Glutamatergic neuron (in vitro differentiated cells): ENCODE measurements at places on chromosomes 2 and 18.

DNA sequence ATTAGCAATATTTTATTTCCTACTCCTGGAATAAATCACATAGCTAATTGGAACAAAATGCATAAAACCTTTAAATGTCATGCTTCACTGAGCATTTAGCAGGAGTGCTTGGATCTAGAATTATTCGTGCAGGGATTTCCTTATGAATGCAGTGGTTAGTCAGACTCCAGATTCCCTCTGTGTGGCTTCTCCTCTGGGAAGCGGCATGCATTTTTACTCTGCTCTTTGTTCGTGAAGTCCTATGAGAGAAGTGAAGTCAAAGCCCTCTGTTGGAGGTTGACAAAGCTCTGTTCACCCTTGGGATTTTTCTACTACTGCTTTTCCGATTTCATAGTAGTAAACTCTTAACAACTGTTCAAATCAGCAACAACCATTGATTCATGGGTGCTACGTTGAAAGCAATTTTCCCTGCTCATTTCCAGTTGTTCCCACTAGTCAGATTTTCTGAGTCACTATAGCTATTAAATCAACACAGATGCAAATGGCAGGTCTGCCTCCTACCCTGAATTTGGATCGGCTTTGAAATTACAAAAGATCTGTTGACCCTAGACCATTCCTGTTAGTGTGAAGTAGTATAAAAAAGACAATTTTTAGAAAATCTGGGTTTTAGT lies 461.7 kb downstream of the STK39 start:
- H3K4me3 ChIP-seq: no peak overlapping the region
- DNase-seq: no peak
- peaks cover 30% of the 10 kb centered on the region for H3K4me1 ChIP-seq
- peak overlapping the region; percentile 53 for H3K27ac ChIP-seq
- peaks cover 5% of the 10 kb centered on the region for H3K27me3 ChIP-seq
- no peaks in the 10 kb centered on the region for H3K36me3 ChIP-seq

- H3K4me1 ChIP-seq: peaks cover 1% of the 10 kb centered on the region
- no peaks in the 10 kb centered on the region for H3K27me3 ChIP-seq
- DNase-seq: no peak
- H3K27ac ChIP-seq: no peak overlapping the region
- no peaks in the 10 kb centered on the region for H3K36me3 ChIP-seq
Measured at GRCh38 chr2:29096969-29097368, 18.2 kb upstream of the CLIP4 start.

- H3K36me3 ChIP-seq: no peaks in the 10 kb centered on the region
- no peak overlapping the region for H3K27ac ChIP-seq
- no peak overlapping the region for H3K4me3 ChIP-seq
- peaks cover 13% of the 10 kb centered on the region for H3K4me1 ChIP-seq
- no peak for DNase-seq
Measured at GRCh38 chr2:226410247-226410835, 389.3 kb downstream of the IRS1 start.

GRCh38 chr18:76801567-76802505 lies 20.5 kb upstream of the ZNF236 start:
- no peaks in the 10 kb centered on the region for H3K4me1 ChIP-seq
- no peak overlapping the region for H3K27ac ChIP-seq
- no peaks in the 10 kb centered on the region for H3K36me3 ChIP-seq
- peak; percentile 69 for DNase-seq

- peaks cover 14% of the 10 kb centered on the region for H3K36me3 ChIP-seq
- no peak overlapping the region for H3K27ac ChIP-seq
- H3K4me3 ChIP-seq: no peak overlapping the region
- H3K4me1 ChIP-seq: no peaks in the 10 kb centered on the region
- H3K27me3 ChIP-seq: peaks cover 3% of the 10 kb centered on the region
Measured at GRCh38 chr2:236662231-236663185, 92.9 kb downstream of the ACKR3 start.

DNA sequence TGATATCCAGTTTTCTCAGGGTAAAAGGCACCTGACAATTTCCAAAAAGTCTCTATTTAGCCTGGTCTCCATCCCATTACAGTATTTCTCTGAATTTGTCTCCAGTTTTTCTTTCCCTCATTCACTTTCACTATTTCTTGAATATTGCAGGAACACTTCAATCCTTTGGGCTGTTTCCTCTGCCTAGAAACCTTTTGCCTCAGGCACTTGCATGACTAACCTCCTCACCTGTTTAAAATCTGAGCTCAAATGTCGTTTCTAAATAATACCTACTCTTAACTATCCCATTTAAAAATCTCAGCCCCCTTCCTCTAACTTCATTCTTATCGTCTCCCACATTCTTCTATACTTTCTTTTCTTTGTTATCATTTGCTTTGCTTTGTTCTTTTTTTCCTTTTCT lies 9.0 kb downstream of the SCN2A start:
- H3K4me3 ChIP-seq: no peak overlapping the region
- H3K27me3 ChIP-seq: no peaks in the 10 kb centered on the region
- H3K36me3 ChIP-seq: no peaks in the 10 kb centered on the region
- no peak for DNase-seq

GRCh38 chr18:23575309-23575651 lies 11.0 kb downstream of the NPC1 start:
- no peak for DNase-seq
- H3K27ac ChIP-seq: peak overlapping the region; percentile 71
- peaks cover 4% of the 10 kb centered on the region for H3K27me3 ChIP-seq
- H3K4me3 ChIP-seq: peak overlapping the region; percentile 38
- H3K36me3 ChIP-seq: peaks cover 10% of the 10 kb centered on the region
- H3K4me1 ChIP-seq: peaks cover 19% of the 10 kb centered on the region

DNA sequence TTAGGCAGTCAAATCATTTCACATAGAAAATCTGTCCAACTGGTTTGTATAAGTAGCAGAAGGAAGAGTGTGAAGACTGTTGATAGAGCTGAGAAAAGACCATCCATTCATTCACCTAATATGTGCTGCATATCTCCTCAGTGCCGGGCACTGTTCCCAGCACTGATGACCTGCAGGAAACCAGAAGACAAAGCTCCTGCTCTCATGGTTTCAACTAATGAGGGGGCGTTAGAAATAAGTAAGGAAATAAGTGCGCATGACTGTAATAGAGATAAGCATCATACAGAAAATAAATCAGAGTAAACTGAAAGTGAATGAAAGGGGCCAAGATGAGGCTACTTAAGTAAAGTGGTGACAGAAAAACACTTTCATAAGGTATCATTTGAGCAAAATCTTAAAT lies 427.5 kb upstream of the CDH20 start:
- no peak overlapping the region for H3K4me3 ChIP-seq
- no peaks in the 10 kb centered on the region for H3K27me3 ChIP-seq
- H3K4me1 ChIP-seq: no peaks in the 10 kb centered on the region
- no peaks in the 10 kb centered on the region for H3K36me3 ChIP-seq
- H3K27ac ChIP-seq: no peak overlapping the region

- DNase-seq: no peak
- peaks cover 3% of the 10 kb centered on the region for H3K27me3 ChIP-seq
- peak overlapping the region; percentile 8 for H3K4me3 ChIP-seq
- H3K27ac ChIP-seq: peak overlapping the region; percentile 55
Measured at GRCh38 chr2:47265158-47265557, 110.0 kb upstream of the STPG4 start.

DNA sequence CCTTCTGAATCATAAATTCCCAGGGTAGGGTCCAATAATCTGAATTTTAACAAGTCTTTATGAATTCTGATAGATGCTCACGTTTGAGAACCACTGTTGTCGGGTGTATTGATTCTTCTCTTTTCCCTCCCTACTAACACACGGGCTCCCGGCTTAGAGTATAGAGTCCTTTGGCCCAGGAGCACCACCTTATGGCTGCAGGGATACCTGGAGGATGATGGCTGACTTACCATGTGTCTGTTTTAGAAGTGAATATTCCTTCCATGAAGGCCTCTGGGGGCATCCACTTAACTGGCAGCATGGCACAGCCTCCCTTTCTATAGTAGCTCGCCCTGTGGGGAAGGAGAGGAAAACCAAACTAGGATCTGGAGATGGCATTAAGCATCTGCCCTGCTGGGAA lies 91.7 kb downstream of the CLIP4 start:
- H3K27ac ChIP-seq: no peak overlapping the region
- H3K4me3 ChIP-seq: no peak overlapping the region
- peaks cover 2% of the 10 kb centered on the region for H3K4me1 ChIP-seq
- H3K36me3 ChIP-seq: no peaks in the 10 kb centered on the region
- H3K27me3 ChIP-seq: peaks cover 2% of the 10 kb centered on the region
- no peak for DNase-seq

GRCh38 chr2:136238286-136239078 lies 120.5 kb upstream of the CXCR4 start:
- H3K4me3 ChIP-seq: no peak overlapping the region
- H3K4me1 ChIP-seq: peaks cover 11% of the 10 kb centered on the region
- H3K27ac ChIP-seq: no peak overlapping the region
- H3K27me3 ChIP-seq: peaks cover 10% of the 10 kb centered on the region

- H3K27me3 ChIP-seq: no peaks in the 10 kb centered on the region
- DNase-seq: no peak
- peaks cover 15% of the 10 kb centered on the region for H3K4me1 ChIP-seq
- no peak overlapping the region for H3K4me3 ChIP-seq
Measured at GRCh38 chr2:20201671-20202070, 23.3 kb downstream of the SDC1 start.

DNA sequence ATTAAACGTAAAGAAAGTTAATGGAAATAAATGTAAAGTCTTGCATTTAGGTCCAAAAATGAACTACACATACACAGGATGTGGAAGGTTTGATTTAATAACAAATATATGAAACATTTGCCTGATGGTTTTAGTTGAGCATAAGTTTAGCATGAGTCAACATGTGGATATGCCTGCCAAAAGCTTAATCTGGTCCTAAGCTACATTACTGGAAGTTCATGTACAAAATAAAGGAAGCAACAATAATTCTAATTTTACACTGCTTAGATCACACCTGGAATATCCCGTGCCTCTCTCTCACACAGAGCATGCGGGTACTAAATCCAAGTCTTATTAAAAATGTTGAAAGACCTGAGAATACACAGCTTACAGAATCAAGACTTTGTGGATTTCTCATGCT lies 276.5 kb upstream of the NRP2 start:
- H3K36me3 ChIP-seq: no peaks in the 10 kb centered on the region
- H3K27me3 ChIP-seq: no peaks in the 10 kb centered on the region
- H3K27ac ChIP-seq: no peak overlapping the region
- no peaks in the 10 kb centered on the region for H3K4me1 ChIP-seq
- no peak overlapping the region for H3K4me3 ChIP-seq
- DNase-seq: no peak

DNA sequence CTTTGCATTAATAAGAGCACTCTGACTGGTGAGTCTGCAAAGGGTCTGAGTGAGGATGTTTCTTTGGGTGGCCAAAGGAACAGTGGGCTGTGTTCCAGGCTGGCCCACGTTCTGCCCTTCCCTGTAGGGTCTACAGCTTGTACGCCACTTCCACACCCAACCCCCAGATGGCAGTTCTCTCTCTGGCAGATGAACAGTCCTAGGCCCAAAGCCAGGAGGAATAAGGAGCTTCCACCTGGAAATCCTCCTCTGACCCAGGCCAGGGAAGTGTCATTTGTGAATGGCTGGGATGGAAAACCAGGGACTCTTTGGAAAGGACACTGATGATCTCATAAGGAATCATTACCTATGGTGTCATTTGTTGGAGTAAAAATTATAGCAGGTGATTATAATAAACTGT lies 6.6 kb downstream of the OTOF start:
- H3K4me1 ChIP-seq: no peaks in the 10 kb centered on the region
- peaks cover 7% of the 10 kb centered on the region for H3K27me3 ChIP-seq
- no peak overlapping the region for H3K27ac ChIP-seq
- no peak for DNase-seq

- no peaks in the 10 kb centered on the region for H3K36me3 ChIP-seq
- H3K4me3 ChIP-seq: no peak overlapping the region
- DNase-seq: no peak
- H3K27me3 ChIP-seq: no peaks in the 10 kb centered on the region
Measured at GRCh38 chr18:59959073-59959472, 59.3 kb downstream of the PMAIP1 start.

- H3K4me3 ChIP-seq: no peak overlapping the region
- no peak overlapping the region for H3K27ac ChIP-seq
- no peak for DNase-seq
Measured at GRCh38 chr18:13684546-13684945, 41.8 kb downstream of the FAM210A start.

- no peak for DNase-seq
- H3K4me3 ChIP-seq: no peak overlapping the region
- no peak overlapping the region for H3K27ac ChIP-seq
- peaks cover 12% of the 10 kb centered on the region for H3K27me3 ChIP-seq
- H3K4me1 ChIP-seq: peaks cover 11% of the 10 kb centered on the region
Measured at GRCh38 chr2:234491897-234492296, 5.0 kb downstream of the ARL4C start.

GRCh38 chr2:37604716-37605115 lies 66.7 kb downstream of the CDC42EP3 start:
- no peaks in the 10 kb centered on the region for H3K36me3 ChIP-seq
- H3K27me3 ChIP-seq: no peaks in the 10 kb centered on the region
- H3K4me3 ChIP-seq: no peak overlapping the region
- no peak for DNase-seq
- no peaks in the 10 kb centered on the region for H3K4me1 ChIP-seq
- no peak overlapping the region for H3K27ac ChIP-seq

- peaks cover 1% of the 10 kb centered on the region for H3K27me3 ChIP-seq
- no peak overlapping the region for H3K27ac ChIP-seq
- H3K4me1 ChIP-seq: no peaks in the 10 kb centered on the region
- no peak overlapping the region for H3K4me3 ChIP-seq
- H3K36me3 ChIP-seq: no peaks in the 10 kb centered on the region
- DNase-seq: no peak
Measured at GRCh38 chr2:102891296-102891695, 129.5 kb downstream of the TMEM182 start.

- no peak overlapping the region for H3K4me3 ChIP-seq
- H3K4me1 ChIP-seq: peaks cover 23% of the 10 kb centered on the region
- DNase-seq: no peak
Measured at GRCh38 chr2:233384811-233385488, 30.7 kb downstream of the DGKD start.

DNA sequence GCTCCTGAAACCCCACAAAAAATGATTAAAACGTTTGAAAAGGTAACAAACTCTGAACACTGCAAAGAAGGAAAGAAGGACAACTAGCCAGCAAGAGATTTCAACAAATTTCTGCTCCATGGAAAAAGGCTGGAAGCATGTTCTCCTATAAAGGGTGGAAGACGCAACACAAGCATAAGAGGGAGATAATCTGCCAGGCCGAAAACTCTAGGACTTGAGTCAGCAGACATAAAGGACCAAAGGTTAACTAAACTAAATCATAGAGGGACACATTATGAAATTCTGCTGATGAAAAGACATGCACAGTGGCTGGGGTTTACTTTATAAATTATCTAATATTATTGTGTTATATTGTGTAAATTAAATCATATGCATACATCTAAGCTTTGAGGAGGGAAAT lies 6.8 kb downstream of the NPHP1 start:
- H3K4me3 ChIP-seq: no peak overlapping the region
- DNase-seq: no peak
- no peak overlapping the region for H3K27ac ChIP-seq

DNA sequence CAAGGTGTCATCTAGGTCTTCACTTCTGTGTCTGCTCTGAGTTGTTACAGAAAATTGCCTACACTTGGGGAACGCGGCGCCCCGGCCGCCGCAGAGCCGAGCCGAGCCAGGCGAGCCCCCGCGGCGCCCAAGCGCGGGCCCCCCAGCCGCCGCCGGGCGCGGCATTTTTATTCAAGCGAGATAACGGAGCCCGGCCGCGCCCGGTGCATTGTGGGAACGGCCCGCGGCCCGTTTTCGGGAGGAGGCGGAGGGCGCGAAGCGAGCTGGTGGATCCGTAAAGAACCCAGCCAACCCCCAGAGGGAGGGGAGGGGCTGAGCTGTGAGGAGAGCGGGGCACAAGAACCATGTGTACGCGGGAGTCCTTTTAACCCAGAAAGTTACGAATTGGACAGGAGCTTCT lies 191.8 kb downstream of the FTCDNL1 start:
- H3K4me1 ChIP-seq: no peaks in the 10 kb centered on the region
- peaks cover 10% of the 10 kb centered on the region for H3K36me3 ChIP-seq
